ENCODE measurements at places on chromosomes 2 and 18. TPM values are rescaled to one million over a fixed set of nuclear protein-coding genes. Genes with fewer than 3 reads are reported as not detected.

The BOD1L2 gene
- total RNA-seq = not detected

GRCh38 chr2:35000453-35000852 is 1355.1 kb upstream of the CRIM1 start:
- no peaks in the 10 kb centered on the region for H3K27me3 ChIP-seq
- H3K4me3 ChIP-seq = no peak overlapping the region
- no peak overlapping the region for H3K27ac ChIP-seq
- H3K4me1 ChIP-seq = no peaks in the 10 kb centered on the region
- no peak for DNase-seq

DNA sequence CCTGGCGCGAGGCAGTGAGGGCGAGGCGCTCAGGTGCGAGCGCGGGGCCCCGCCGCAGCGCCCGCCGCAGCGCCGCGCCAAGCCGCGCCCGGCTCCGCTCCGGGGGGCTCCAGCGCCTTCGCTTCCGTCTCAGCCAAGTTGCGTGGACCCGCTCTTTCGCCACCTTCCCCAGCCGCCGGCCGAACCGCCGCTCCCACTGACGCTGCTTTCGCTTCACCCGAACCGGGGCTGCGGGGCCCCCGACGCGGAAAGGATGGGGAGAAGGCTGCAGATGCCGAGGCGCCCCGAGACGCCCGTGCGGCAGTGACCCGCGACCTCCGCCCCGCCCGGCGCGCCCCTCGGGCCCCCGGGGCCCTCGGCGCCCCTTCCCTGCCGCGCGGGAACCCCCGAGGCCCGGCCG is 328 bp upstream of the INHBB start:
- DNase-seq = no peak
- peaks cover 97% of the 10 kb centered on the region for H3K27me3 ChIP-seq
- no peaks in the 10 kb centered on the region for H3K36me3 ChIP-seq
- H3K4me1 ChIP-seq = peaks cover 3% of the 10 kb centered on the region

- no peak for DNase-seq
- H3K27ac ChIP-seq = no peak overlapping the region
- H3K27me3 ChIP-seq = no peaks in the 10 kb centered on the region
- no peaks in the 10 kb centered on the region for H3K4me1 ChIP-seq
Measured at GRCh38 chr2:179354739-179355537, 90.3 kb upstream of the SESTD1 start.

DNA sequence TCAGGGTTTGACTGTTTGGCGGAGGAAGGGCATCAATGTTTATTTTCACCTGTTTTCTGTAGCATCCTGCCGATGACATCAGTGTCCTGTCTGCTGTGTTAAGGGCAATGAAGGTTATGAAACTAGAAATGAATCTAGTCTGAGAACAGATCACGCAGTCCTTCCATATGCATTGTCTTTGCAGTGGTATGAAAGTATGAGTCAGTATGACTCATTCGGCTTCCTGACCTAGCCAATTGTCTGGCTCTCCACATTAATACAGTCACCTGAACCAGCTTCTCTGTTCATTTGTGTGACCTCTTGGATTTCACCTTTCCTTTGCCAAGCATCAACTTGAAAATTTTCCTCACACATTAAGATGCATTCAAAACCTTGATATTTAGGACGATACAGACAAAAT is 353.8 kb downstream of the RND3 start:
- no peak overlapping the region for H3K27ac ChIP-seq
- no peaks in the 10 kb centered on the region for H3K36me3 ChIP-seq
- no peak for DNase-seq
- H3K27me3 ChIP-seq = no peaks in the 10 kb centered on the region
- H3K4me1 ChIP-seq = no peaks in the 10 kb centered on the region

All from endodermal cell (in vitro differentiated cells).